ENCODE measurements at places on chromosomes 16 and 17.
A peak's percentile ranks its signal among the peaks of the same experiment; 100 is the strongest.

DNA sequence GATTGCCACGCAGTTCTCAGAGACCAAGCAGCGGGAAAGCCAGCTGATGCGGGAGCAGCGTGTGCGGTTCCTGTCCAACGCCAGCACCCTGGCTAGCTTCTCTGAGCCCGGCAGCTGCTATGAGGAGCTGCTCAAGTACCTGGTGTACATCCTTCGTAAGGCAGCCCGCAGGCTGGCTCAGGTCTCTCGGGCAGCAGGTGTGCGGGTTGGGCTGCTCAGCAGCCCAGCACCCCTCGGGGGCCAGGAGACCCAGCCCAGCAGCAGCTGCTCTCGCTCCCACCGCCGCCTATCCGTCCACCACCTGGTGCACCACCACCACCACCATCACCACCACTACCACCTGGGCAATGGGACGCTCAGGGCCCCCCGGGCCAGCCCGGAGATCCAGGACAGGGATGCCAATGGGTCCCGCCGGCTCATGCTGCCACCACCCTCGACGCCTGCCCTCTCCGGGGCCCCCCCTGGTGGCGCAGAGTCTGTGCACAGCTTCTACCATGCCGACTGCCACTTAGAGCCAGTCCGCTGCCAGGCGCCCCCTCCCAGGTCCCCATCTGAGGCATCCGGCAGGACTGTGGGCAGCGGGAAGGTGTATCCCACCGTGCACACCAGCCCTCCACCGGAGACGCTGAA is 15.2 kb downstream of the CACNA1G start:
- DNase-seq = no peak

DNA sequence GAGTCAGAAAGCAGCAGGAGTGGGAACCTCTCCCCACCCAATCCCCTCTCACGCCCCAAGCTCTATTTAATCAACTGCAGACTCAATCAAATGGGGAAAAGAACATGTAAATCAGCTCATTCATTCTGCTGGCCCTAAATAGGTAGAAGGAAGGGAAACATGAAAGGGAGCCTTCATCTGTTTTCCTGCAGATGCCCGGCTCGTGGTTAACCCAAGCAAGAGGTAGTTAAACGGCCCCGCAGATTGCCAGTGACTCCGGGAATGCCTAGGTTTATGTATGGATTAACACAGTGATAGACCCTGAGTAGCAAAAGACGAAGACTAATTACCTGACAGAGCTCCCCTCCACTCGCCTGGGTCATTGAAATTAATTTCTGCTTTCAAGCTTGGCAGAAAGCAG is 542.0 kb downstream of the WWOX start:
- no peak for DNase-seq

- no peak for DNase-seq
Observed at GRCh38 chr17:17883801-17884200, 47.0 kb upstream of the SREBF1 start.

- peak; percentile 3 for DNase-seq
Observed at GRCh38 chr17:30970831-30971567, at the start of gene RNF135. RNF135 (plus strand) TSS chr17:30971039; CDS start chr17:30971074, 35 bp downstream.

GRCh38 chr17:78716292-78716691 is 65.8 kb downstream of the CYTH1 start:
- no peak for DNase-seq

- DNase-seq = no peak
Observed at GRCh38 chr16:30692396-30693064, 6.4 kb upstream of the SRCAP start.

GRCh38 chr16:19386525-19386924 is 31.2 kb upstream of the TMC5 start:
- DNase-seq = no peak
